ENCODE measurements at places on chromosomes 1 and 21.

DNA sequence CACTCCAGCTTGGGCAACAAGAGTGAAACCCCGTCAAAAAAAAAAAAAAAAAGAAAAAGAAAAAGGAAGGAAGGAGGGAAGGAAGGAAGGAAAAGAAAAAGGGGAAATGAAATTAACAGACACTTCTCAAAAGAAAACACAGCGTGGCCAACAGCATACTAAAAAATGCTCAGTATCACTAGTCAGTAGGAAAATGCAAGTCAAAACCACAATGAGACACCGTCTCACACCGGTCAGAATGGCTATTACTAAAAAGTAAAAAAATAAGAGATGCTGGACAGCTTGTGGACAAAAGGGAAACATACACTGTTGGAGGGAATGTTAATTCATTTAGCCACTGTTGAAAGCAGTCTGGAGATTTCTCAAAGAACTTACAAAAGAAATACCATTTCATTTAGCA, 369.5 kb upstream of the BRINP3 start:
- DNase-seq: peak; percentile 4

DNA sequence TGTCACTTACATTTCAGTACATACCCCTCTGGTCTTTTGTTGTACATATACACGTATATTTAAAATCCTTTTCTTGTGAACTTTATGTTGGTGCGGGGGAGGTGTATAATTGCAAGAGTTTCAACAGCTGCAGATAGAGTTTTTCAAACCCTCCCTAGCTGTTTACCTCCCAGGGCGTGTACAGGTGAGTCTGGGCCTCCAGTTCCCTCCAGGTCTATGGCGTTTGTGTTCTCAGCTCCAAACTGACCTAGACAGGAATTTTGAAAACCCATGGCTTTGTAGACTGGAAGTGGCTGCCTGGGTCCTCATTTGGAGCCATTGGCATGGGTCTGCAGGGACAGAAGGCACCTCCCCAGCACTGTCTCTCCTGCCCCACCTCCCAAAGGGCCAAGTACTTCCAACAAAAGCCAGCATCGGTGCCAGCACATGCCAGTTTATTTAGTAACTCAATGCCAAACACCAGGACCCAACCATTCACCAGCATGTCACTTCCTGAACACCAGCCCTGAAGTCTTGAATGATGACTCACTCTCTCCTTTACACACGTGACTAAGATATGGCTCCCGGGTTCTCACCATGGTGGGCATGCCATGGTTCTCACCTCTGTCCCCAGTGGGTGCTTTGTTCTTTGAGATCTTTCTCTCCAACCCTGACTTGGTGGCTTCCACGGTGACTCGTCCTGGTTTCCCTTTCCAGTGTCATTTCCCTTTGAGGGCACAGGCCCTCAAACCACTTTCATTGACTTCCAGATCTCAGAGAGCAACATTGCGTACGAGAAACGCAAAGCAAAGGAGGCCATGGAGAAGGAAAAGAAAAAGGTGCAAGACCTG, 57.3 kb upstream of the EFHD2 start:
- peak; percentile 29 for DNase-seq

DNA sequence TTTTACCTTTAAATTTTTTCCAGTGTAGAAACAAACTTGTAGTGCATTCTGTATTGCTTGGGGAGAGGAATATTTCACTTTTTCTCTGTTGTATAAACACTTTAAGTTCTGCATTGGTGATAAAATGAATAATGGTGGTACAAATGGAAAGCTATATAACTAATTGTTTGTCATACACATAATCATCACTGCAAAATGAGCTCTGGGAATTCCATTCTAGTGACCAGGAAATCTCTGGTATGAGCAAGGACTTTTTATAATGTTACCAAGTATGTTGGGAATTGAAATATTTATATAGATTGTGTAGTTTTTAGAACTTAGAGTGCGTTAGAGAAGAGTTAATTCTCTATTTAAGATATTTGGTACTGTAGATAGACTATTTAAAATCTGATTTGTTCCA, 5.0 kb upstream of the FMN2 start:
- DNase-seq: no peak

GRCh38 chr21:38341546-38342012, 84.8 kb downstream of the KCNJ15 start:
- no peak for DNase-seq

DNA sequence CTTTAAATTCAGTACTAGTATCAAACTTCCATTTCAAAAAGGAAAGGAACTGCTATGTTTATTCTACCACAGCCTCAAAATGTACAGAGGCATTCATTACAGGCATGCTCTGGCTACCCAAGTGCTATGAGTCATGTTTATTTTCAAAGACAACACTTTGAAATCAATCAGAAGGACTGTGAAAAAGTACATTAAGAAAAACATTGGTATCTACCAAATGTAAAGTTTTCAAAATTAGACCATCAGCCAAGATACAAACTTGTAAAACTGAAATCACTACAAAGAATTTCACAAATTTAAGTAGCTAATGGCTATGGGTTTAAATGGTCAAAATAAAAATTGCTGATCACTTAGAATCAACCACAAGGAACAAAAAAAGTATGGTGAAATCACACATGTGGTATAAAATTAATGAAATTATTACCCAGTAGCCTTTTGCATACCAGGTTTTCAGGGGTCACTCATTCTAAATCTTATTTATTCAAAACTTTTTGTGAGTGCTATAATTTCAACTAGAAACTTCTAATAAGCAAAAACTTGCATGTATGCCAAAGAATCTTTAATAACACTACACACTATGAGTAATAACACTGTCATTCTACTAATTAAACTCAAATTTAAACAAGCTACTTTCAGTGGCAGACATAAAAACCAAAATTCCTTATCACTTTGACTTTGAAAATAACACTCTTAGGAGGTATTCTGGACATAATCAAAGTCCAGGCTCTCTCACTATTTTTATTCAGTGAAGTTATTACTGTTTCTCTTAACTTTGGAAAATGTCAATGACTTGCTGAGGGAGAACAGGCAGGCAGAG, 49.2 kb downstream of the ENAH start:
- DNase-seq: no peak

DNA sequence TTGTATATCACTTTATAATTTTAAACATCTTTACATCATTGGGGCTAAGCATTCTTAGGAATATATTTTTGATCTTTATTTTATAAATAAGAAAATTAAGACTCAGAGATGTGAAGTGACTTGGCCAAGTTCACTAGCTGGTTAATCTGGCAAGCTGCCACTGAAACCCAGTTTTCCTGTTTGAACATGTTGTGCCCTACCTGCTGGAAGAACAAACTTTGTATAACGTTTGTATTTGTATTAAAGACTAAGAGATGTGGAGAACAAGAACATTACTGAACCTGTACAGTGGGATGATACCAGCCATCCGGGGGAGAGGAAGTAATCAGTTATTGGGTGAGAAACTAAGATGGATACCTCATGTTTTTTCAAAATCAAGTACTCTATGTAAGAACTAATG, 77.2 kb upstream of the SIPA1L2 start:
- DNase-seq: no peak

DNA sequence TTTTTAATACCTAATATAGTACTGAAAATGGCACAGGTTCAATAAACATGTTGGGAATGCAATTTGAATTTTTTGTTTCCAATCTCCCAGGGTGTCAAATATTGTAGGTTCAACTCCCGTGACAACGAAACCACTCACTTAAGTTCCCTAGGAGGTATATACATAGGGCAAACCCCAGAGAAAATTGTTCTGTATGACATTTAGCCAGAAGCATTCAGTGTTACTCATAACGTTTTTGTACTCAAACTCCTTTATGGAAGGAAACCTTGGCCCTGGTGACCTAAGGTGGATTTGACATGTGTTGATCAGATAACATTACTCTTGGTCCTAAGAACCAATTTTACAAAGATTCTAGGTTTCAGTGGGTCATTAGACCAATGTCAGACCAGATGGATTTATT, 110.6 kb downstream of the USP25 start:
- DNase-seq: no peak

GRCh38 chr21:31710586-31710985, 21.3 kb downstream of the SCAF4 start:
- DNase-seq: no peak

DNA sequence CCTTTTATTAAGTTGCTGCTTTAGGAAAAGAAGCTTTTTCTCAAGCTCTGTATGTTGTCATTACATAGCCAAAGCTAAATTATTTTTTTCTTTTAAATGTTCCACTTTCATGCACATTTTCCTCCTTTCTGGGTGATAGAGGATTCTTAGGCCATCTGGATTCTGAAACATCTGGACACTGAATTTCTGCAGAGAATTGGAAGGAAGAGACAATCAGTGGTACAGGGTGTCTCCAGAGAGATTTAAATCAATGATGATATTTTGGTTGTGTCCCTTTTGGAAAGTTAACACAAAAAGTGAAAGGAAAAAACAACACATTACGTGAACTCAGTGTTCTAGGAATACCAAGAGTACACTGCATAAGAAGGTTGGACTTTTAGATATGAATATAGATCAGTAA, 211.4 kb upstream of the PKN2 start:
- no peak for DNase-seq

DNA sequence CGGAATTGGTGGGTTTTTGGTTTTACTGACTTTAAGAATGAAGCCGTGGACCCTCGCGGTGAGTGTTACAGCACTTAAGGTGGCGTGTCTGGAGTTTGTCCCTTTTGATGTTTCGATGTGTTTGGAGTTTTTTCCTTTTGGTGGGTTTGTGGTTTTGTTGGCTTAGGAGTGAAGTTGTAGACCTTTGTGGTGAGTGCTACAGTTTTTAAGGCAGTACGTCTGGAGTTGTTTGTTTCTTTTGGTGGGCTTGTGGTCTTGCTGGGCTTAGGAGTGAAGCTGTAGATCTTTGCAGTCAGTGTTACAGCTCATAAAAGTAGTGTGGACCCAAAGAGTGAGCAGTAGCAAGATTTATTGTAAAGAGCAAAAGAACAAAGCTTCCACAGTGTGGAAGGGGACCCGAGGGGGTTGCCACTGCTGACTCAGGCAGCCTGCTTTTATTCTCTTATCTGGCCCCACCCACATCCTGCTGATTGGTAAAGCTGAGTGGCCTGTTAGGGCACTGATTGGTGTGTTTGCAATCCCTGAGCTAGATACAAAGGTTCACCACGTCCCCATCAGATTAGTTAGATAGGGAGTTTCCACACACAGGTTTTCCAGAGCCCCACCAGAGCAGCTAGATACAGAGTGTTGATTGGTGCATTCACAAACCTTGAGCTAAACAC, 20.9 kb downstream of the HENMT1 start:
- peak; percentile 12 for DNase-seq

GRCh38 chr1:28359592-28360239, 9.8 kb upstream of the PHACTR4 start:
- peak; percentile 67 for DNase-seq

GRCh38 chr1:31593136-31593665, 16.9 kb downstream of the TINAGL1 start:
- DNase-seq: no peak

DNA sequence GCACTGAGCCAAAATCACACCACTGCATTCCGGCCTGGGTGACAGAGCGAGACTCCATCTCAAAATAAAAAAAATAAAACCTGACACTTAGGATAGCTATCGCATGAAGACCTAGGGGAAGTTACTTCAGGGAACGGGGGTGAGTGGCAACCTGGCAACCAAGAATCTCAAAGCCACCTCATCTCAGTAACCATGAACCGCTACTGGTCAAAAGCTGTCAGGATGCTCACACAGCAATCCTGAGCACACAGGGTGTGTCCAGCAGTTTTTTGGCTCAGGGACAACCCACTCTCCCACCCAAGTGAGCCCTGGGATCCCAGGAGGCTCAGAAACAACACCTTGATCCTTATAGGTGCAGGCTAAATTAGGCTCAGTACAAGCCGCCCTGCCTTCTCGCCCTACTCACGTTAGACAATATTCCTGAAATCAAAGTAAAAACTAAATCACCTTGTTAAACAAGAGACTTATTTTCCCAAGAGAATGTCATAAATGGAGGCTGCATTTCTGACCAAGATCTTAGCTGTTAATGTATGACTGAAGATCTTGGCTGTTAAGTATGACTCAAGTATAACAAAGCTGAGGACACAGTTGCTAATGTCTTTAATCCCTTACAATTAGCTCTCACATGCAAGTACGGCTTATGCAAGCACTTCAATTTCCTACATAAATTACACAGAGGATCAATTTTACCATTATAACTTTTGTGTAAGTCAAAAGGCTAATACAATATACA, 48.3 kb upstream of the NADK start:
- DNase-seq: no peak
